ENCODE measurements at places on chromosomes 5 and 9.

DNA sequence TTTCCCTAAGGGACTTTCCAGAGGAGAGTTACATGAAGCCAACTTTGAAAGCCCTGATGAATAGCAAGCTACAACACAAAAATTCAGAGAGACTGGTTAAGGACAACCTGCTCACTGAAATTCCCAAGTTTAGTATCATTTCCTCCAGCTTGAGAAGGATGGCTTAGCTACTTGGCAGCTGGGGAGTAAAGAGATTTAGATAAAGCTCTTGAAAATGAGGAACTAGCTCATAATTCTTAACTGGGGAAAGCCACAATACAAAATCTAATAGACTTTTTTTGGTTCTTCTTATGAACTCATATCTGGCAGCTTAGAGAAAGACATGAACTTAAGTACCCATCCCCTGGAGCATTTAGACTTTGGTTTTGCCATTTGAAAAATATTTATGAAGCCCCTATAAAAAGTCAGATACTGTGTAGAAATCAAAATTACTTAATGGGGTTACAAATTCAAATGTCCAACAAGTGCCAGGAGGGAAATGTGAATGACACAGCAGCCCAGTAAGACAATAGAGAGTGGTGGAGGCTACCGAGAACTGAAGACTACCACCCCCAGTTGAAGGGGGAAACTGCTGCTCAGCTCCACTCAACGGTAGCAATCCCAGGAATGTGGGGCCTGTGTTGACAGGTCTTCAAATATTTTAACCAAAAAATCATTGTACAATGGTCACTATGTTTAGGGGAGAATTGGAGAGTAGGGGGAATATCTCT is 79.4 kb upstream of the ADRB2 start:
- DNase-seq = no peak

GRCh38 chr9:118222375-118222774 is 518.2 kb downstream of the TLR4 start:
- DNase-seq = no peak

GRCh38 chr5:137215780-137216179 is 283.3 kb downstream of the SPOCK1 start:
- DNase-seq = no peak

GRCh38 chr5:95390812-95391492 is at the start of gene FAM81B:
Gene FAM81B, plus strand, starts transcription at chr5:95391366. Its CDS starts 24 bp downstream, at chr5:95391390.
- DNase-seq = no peak

DNA sequence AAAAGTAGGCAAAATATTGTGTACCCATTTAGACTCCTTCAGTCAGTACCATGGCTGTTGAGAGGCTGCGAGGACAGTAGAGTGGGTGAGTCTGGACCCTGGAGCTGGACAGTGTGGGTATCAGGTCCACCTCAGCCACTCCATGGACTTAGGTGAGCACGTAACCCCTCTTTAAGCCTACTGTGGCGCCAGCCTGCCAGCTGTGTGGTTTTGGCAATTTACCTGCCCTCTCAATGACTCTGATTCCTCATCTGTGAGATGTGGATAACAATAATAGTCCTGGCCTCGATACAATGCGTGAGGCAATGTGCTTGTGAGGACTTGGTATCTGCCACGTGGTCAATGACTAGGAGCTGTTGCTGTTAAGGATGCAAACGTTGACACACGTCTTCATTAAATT is 17.9 kb downstream of the SLC1A3 start:
- DNase-seq = no peak

DNA sequence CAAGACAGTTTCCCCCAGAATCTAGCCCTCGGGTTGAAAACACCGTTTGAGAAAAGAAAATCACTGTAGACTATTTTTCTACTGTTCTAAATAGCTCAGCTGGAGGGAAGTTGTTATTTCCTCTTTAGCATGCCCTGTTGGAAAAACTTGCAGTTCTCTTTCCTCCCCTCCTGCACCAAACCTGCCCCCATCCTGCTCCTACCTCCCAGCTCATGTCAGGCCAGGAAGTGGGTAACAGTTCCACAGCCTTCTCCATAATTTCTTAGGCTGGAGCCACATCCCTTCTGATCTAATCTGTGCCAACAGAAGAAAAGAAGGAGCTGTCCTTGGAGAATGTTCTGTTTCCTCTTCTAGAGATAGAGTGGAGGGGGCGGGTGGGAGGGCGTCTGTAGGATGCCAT is 437.7 kb downstream of the SPOCK1 start:
- DNase-seq = no peak

DNA sequence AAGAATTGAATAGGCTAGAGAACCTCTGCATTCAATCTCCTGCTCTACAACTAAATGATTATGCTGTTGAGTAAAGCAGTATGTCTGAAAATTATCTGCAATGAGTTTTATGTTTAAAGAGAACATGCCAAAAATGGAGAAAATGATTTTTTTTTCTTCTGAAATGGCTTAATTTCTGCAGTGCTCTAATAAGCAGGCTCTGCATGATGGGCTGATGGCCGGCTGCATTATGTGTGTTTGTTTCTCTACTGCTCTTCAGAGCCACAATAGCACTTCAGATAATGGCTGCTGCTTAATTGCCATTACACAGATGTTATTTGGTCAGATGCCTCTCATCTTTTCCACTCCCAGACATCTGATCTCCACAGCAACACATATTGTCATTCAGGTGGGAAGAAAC is 286.4 kb upstream of the DMAC1 start:
- DNase-seq = no peak

GRCh38 chr9:27441741-27442070 is 82.4 kb upstream of the IFNK start:
- DNase-seq = no peak

GRCh38 chr9:14455243-14455642 is 141.3 kb upstream of the NFIB start:
- no peak for DNase-seq

DNA sequence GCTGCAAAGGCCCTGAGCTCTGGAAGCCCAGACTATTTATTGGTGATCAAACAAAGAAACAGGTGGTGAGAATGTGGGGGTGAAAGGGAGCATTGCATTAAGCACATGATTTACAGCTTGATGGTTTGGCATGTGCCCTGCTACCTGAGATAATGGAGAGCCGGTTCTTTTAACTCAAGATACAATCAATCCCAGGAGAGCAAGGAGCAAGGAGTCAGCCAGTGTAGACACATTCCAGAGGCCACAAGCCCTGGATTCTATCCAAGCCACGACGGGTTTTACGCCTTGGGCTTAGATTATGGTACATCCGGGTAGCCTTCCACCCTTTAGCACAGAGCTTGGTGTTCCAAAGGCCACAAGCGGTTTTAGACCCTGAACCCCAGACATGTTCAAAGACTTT is 292.2 kb downstream of the CYLC2 start:
- no peak for DNase-seq

DNA sequence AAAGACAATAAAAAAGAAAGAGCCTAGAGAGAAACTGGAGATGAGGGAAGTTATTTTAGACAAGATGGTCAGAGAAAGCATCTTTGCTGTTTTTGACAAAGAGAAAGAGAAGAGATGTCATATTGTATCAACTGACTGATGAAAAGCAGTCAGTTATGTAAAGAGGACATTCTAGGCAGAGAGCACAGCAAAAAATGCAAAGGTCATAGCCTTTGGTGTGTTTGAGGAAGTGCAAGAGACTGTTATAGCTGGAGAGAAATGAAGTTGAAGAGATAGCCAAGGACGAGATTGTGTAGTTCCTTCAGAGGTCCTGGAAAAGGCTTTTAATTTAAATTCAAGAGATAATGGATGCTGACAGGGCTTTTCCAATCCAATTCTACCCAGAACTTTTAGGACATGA is 342.4 kb downstream of the RASEF start:
- DNase-seq = no peak

DNA sequence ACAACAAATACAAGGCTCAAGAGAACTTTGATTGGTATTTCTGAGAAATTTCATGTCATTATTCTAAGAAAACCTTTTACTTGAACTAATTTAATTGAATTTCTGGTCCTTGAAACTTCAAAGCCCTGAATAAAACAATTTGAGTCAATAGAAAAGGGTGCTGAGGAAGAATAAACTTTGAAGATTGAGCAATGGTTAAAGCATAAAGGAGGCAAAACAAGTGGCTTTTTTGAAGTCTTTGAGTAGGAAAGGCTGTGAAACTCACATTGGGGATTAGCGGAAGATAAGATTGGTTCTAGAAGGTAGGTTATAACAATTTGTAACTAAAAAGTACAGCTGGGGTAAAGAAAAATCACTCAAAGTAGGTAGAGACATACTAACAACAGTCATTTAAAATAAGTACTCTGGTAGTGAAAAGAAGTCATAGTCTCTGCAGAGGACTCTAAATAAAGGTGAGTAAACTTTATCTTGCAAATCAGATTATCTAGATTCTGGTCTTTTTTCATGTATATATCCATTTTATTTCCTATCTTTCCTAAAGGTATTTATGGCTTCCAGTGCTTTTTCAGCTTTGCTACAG is 6.4 kb upstream of the PLPP1 start:
- DNase-seq = no peak

- DNase-seq = no peak
These were observed 67.6 kb downstream of the DPYSL3 start for GRCh38 chr5:147442224-147442623.

GRCh38 chr5:143147902-143148301 is 255.6 kb downstream of the NR3C1 start:
- no peak for DNase-seq

DNA sequence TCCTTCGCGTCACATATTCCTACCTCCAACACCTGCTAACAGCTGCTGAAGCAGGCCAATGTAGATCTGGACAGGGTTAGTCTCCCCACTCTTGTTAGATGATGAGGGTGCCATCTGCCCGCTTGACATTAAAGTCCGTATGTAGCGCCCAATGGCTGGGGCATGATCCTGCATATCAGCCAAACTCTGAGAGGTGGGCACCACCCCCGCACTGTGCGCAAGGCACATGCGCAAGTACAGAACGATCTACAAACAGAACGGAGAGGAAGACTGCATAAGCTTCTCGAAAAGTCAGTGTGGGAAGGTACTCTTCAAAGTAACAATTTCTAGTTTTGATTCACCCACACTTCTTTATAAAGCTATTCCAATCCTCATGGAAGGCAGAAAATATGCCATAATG is 69.8 kb downstream of the ECPAS start:
- no peak for DNase-seq

- DNase-seq = no peak
These were observed 31.1 kb downstream of the PAEP start for GRCh38 chr9:135592625-135593024.

GRCh38 chr5:4207486-4207885 is 611.9 kb downstream of the IRX1 start:
- DNase-seq = no peak

- no peak for DNase-seq
These were observed 797.3 kb downstream of the MAT2B start for GRCh38 chr5:164302533-164303235.

GRCh38 chr5:170302653-170303501 is 5.3 kb upstream of the LCP2 start:
- peak; percentile 69 for DNase-seq

GRCh38 chr5:127337876-127338275 is 47.3 kb downstream of the MEGF10 start:
- no peak for DNase-seq

- DNase-seq = no peak
These were observed 43.3 kb downstream of the RPS23 start for GRCh38 chr5:82234885-82235284.

DNA sequence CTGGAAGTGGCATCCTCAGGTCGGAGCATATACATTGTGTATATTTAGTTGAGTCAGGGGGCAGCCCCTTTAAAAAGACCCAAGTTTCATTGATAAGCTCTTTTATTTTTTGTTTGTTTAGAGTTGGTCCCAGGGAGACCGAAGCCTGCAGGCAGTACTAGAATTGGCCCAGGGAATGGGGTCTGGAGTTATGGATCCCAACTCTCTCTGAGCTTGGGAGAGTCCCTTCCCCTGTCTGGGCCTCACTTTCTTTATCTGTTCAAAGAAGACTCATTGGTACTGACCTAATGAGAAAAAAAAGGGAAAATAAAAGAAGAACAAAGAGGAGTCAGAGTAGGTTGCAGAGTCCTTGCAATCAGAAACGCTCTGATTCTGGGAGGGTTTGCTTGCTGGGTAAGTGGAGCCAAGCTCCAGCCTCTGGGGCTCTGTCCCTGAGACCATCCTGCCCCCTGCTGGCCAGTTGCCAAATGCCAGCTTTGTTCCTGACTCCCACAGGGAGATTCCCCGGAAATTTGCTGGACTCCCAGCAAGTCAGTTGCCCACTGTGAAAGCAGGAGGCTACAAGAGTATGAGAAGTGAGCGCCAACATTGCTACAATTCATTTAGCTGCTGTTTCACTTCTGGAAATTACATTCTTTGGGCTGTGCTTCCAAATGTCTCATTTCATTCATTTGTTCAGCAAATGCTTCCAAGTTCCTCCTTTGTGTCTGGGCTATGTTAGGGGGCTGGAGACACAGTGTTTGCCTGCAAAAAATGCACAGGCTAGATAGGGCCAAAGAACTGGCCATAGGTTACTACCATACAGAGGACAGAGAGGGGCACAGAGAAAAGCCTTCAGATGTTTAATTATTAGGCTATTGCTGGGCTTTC is 156.2 kb downstream of the MELK start:
- DNase-seq = peak; percentile 49

DNA sequence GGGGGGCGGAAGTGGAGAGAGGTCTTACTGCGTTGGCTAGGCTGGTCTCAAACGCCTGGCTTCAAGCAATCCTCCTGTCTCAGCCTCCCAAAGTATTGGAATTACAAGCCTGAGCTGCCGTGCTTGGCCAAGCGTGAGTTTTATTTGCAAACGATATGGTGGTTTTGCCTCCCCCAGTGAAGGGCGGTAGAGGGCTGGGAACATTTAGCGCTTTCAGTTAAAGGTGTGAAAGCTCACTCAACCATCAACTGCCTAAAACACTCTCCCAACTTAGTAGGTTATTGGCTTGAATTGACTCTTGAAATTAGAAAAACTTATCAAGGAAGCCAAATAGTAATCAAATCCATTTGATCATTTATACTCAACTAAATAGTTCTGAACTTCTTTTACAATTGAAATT is 156.3 kb downstream of the ESM1 start:
- no peak for DNase-seq

GRCh38 chr9:9410736-9411135 is 1202.1 kb downstream of the PTPRD start:
- DNase-seq = no peak

DNA sequence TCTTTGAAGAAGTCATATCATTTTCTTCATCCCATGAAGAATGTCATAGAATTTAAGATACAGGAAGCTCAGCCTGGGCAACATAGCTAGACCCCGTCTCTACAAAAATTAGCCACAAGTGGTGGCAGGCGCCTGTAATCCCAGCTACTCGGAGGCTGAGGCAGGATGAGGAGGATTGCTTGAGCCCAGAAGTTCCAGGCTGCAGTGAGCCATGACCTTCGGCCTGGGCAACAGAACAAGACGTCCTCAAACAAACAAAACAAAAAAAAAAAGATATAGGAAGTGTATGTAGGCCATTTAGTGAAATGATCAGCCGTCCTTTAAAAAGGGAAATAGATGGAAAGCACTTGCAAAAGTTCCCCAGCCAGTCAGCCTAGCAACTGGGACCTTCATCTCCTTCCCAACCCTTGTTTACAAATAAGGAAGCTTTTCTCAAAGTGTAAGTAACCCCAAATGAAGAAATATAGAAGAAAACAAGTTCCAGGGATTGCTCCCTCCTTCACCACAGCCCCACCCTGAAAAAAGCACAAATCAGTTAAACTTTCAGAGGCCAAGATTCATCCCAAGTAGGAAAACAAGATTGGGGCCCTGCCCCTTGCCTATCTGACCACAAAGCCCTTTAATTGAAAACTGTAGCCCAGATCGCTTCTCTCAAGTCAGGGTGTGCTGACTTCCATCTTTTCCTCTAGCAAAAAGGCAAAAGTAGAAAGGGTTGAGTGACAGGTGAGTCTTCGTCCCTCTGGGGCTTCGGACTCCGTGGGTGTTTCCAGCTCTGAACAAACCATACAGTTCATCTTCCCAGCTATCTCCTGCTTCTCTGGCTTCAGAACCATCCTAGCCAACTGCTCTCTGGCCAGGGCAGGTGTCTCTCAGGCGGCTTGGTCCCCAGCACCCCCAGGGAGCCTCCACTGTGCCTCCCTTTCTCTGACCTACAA is 1.2 kb downstream of the SLC31A2 start:
- DNase-seq = no peak
